Motor neuron (in vitro differentiated cells): ENCODE measurements at places on chromosomes 1 and 21.
A peak's percentile ranks its signal among the peaks of the same experiment; 100 is the strongest.

DNA sequence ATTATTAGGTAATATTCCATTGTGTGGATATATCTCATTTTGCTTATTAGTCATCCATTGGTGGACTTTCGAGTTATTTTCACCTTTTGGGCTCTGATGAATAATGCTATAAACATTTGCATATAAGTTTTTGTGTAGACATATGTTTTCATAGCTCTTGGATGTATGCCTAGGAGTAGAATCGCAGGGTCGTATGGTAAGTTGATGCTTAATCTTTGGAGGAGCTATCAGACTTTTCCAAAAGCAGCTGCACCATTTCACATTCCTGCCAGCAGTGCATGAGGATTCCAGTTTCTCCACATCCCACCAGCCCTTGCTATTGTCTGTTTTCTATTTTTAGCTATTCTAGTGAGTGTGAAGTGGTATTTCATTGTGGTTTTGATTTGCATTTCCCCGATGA is 120.3 kb upstream of the TMEM51 start:
- ATAC-seq = peak; percentile 34

GRCh38 chr1:55231745-55232144 is 16.6 kb upstream of the USP24 start:
- ATAC-seq = no peak

DNA sequence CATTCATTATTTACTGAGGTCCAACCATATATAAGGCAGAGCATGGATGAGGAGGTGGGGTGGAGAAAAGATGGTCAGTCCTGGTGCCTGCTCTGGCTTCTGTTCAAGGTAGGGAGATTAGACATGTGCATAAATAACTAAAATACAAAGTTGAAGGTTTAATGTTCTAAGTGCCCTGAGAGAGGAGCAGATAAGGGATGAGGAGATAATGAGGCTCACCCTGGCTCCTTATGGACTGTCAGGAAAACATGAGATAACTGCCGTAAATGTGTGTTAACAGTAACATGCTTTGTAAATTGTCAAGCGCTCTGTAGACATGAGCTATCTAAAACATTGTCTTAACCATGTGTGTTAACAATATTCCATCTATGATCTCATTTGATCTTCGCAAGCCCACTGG is 474.6 kb upstream of the USP24 start:
- ATAC-seq = no peak

GRCh38 chr1:169090900-169091311 is 15.6 kb upstream of the ATP1B1 start:
- ATAC-seq = no peak

DNA sequence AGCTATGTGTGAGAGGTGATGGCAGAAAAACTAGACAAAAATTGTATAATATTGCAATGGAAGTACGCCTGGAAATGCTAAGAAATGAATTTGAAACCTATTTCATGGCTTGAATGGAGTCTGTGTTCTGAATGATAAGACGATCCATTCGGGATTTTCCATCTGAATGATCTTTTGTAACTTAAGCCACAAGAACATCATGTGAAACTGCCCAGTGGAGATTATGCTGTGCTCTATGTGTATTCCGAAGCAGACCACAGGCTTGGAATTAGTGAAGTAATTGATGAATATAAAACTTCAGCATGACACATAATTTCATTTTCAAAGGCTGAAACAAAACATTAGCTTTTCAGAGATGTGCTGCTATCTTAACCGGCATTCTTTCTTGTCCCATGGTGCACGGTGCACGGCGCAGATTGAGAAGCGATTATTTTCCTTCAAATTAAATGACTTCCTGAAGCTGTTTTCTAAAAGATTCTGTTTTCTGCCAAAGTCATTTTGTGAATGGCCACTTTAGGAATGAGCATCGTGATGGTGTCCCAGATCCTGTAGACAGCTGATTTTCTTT is 652.9 kb downstream of the PLA2G4A start:
- ATAC-seq = no peak

DNA sequence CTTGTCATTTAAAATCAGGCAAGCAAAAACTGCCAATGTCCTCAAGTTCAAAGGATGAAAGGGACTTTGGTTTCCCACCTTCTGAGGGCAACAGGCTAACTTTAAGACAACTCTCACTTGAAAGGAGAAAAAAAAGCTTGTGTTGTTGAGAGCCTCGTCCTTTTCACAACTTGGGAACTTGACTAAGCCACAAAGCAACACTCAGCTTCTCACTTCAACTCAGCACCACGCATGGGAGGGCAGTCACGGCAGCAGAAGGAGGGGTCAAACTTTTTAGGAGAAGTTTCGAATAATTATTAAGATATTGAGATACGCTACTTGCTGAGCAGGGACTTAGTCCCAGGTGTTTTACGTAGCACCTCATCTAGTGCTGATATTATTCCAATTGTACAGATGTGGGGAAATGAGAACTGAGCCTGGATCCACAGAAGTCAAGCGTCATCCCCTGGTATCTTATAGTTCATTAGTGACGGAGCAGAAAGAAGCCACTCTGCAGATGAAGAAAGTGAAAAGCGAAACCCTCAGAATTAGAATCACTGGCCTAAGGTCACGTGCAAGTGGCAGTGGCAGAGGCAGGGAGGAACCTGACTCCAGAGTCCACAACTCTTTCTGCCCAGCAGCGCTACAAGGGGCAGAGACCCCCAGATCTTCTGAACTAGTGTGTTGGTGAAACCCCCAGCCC is 83.6 kb downstream of the JAK1 start:
- no peak for ATAC-seq

DNA sequence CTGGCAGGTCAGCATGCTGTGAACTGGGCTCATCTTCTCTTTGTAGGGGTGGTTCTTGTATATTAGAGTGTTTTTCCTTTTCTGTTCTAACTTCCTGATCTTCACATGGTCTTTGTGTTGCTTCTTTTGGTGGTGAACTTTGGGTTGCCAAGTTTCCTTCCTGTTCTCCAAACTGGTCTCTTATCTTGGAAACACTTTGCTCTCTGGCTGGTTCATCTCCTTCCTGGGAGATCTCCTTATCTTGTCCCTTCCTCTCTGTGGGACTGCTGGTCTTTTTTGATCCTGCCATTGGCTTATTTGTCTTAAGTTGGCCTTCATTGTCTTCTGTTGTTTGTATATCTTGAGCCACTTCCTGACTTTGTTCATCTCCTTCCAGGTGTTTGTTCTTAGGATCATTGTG is 2.1 kb downstream of the TCHHL1 start:
- no peak for ATAC-seq

GRCh38 chr1:212067787-212068186 is 32.2 kb downstream of the DTL start:
- no peak for ATAC-seq
